ENCODE measurements at places on chromosomes 2 and 18.

- no peak for DNase-seq
These were observed 44.8 kb downstream of the POLE4 start for GRCh38 chr2:75003276-75003675.

DNA sequence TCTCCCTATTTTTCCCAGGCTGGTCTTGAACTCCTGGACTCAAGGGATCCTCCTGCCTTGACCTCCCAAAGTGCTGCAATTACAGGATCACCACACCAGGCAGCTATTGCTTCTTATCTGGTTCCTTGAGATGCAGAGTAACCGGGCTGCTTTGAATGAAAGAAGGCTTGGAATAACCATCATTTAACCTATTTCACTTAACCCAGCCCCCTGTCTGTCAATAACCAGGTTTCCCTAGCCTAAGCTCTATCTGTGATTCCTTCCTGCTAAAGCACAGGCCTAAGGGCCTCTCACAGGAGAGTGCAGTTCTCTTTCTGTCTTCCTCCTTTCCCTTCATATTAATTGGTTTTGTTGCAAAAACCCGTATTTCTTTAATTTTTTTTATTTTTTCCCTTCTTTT is 393.5 kb upstream of the RAB12 start:
- DNase-seq, result no peak

GRCh38 chr2:190876631-190877030 is 4.0 kb upstream of the GLS start:
- no peak for DNase-seq

- DNase-seq, result no peak
These were observed 28.1 kb downstream of the CCDC68 start for GRCh38 chr18:54931152-54931551.

- no peak for DNase-seq
These were observed 34.2 kb downstream of the SPATS2L start for GRCh38 chr2:200340508-200341224.

DNA sequence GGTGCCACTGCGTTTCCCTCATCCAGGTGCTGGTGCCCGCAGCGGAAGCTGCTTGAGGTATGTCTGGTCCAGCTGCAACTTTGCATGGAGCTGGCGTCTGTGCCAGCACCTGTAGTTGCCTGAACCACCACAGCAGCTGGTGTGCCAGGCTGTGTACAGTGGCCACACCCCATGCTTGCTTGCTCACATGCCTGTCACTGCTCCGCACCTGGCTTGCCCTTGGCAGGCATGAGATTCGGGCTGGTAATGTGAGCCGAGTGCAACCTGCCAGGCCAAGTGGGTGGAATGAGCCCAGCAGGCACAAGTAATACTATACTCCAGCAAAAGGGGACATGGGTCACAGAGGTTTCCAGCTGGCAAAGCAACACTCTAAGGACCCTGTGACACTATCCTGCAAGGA is 1123.3 kb upstream of the ACVR2A start:
- DNase-seq, result no peak

DNA sequence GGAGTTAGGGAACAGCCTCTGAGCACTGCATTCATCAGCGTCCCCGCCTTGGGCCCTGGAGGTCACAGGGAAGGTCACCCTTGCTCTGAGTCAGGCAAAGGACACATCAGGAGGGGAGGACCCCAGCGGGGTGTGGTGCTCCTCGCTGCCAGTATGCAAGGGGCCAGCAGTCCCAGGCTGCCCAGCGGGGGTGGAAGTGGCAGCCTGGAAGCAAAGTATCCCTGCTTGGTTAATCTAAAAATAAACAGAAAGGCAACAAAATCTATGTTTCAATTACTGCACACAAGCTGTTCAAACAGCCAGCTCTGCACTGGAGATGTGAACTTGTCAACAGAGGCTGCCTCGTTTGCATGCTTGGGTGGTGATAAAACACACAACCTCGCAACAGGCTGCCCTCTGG is 164.1 kb downstream of the KLHL29 start:
- DNase-seq, result no peak

GRCh38 chr2:1572638-1573037 is 159.4 kb downstream of the TPO start:
- no peak for DNase-seq

DNA sequence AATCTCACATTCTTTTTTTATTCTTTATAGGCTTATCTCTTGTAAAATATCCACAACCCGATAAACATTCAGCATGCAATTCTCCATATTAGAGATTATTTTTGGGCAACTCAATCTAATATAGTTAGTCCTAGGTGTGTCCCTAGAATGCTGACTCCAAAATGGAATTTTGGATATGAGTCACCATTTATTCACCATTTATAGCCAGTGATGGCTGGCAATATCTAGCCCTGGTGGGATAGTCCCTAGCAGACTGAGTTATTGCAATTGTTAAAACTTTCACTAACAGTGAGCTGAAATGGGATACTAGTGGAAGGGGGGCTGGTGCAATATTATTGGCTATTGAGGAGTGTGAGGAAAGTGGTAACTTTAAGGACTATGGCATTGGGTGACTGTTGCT is 401.6 kb downstream of the SLC4A3 start:
- no peak for DNase-seq

Measured in CD4-positive, alpha-beta T cell treated with Interferon gamma for 1 hour (primary cell).